ENCODE measurements at places on chromosomes 11 and 22.

GRCh38 chr22:33918676-33919365, 1.5 kb downstream of the LARGE1 start:
- no peak for DNase-seq

DNA sequence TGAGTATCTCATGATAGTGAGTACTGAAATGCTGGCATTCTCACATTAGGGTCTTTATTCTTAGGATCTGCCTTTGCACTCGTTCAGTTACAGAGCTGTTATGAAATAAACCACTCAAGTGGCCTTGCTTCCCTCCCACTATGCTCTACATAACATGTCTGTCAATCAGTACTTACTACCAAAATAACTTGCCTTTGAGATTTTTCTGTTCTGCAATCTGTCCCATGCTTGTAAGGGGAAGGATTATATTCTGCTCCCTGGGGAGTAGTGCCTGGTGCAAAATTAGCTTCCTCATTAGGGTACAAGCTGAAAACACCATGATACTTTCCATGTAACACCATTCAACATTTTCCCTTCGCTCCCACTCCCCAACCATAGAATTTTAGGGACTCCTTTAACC, 1.9 kb upstream of the GRAP2 start:
- no peak for DNase-seq

DNA sequence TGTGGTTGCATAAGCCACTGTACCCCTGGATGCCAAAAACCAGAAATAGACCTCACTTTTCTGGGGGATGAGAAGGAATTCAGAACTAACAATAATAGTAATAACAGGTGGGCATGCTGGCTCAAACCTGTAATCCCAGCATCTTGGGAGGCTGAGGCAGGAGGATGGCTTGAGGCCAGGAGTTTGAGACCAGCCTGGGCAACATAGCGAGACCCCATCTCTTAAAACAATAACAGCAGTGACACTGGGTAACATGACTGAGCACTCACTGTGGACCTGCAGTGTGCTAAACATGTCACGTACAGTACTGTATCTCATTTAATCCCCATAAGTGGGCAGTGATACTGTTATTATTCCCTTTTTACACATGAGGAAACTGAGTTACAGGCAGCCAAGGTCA, 10.0 kb downstream of the FLRT1 start:
- DNase-seq: no peak

DNA sequence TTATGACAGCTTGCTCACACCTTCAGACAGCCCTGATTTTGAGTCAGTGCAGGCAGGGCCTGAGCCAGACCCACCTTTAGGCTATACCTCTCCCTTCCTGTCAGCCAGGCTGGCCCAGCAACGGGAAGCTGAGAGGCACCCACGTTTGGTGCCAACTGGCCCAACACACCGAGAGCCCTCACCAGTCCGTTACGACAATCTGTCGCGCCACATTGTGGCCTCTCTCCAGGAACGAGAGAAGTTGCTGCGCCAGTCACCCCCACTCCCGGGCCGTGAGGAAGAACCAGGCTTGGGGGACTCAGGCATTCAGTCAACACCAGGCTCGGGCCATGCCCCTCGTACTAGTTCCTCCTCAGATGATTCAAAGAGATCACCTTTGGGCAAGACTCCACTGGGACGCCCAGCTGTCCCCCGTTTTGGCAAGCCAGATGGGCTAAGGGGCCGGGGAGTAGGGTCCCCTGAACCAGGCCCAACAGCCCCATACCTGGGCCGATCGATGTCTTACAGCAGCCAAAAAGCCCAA, 13.1 kb downstream of the MED19 start:
- no peak for DNase-seq

DNA sequence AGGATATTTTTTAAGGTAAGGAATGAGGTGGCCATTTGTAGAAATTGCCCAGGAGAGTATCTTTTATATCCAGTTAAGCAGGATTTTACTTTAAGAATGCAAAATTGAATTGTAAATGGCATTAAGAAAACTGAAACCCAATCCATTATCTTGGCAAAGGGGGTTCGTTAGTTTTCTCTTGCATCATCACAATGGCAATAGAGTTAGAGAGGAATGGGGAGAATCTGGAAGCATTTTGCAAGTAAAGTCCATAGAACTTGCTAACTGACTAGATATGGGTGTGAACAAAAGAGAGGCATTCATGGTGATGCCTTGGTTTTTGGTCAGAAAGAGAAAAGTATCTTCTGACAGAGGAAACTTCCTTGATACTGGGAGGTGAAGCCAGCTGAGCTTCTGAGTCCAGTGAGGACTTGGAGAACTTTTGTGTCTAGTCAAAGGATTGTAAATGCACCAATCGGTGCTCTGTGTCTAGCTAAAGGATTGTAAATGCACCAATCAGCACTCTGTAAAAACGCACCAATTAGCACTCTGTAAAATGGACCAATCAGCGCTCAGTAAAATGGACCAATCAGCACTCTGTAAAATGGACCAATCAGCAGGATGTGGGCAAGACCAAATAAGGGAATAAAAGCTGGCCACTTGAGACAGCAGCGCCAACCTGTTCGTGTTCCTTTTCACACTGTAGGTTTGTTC, 3.6 kb upstream of the CCDC117 start:
- no peak for DNase-seq

GRCh38 chr11:64453466-64453865, 94.5 kb downstream of the RPS6KA4 start:
- DNase-seq: no peak

- DNase-seq: no peak
Observed at GRCh38 chr22:19527861-19528417, 3.7 kb upstream of the CLDN5 start.

DNA sequence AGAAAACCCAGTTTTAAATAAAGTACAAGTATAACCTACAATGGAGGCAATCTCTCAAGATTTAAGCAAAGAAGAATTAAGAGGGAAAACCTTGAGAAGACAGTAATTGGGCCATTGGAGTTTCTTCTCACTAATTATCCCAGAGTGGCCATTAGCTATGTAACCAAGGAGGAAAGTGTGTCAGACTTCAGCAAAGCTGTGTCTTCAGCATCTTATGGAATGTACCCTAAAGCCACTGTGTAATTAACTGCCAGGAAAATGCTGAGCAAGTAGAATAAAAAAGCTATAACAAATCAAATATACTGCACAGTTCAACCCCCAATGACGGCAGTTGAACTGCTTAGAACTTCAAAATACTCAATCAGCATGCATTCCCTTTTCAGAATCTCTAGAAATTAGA, 261.6 kb downstream of the TTC28 start:
- DNase-seq: no peak

- no peak for DNase-seq
Observed at GRCh38 chr22:39931251-39931650, 28.9 kb upstream of the TMA7B start.

GRCh38 chr11:9263840-9264315, 1.3 kb downstream of the DENND5A start:
- DNase-seq: no peak

Measured in T-cell (primary cell).